ENCODE measurements at places on chromosomes 4 and X.

DNA sequence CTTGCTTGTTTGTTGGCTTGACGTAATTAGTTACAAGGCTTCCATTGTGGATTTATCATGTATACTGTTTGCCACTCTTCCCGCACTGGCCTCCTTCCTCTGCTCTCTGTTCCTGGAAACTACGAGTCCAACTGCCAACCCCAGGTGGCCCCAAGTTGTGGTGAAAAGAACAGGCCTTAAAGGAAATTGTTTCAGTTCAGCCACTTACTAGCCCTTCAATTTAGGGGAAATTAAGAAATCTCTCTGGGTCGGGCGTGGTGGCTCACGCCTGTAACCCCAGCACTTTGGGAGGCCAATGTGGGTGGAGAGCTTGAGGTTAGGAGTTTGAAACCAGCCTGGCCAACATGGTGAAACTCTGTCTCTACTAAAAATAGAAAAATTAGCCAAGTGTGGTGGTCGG is 28.0 kb downstream of the RBM47 start:
- DNase-seq, result no peak

DNA sequence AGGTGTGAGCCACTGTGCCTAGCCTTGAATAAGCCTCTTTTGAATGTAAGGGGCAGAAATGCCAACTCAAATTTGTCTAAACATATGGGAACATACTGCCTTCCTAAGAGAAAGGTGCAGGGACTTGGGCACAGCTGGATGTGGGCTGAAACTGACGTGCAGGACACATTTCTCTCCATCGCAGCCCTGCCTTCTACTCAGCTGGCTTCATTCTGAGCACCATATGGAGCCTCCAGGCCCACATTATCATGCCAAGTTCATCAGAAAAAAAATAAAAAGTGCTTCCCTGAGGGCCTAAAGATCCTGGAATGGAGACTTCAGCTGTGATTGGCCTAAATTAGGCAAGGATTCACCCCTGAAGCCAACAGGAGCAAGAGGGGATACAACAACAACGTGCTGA is 386.2 kb downstream of the RAB28 start:
- DNase-seq, result no peak

DNA sequence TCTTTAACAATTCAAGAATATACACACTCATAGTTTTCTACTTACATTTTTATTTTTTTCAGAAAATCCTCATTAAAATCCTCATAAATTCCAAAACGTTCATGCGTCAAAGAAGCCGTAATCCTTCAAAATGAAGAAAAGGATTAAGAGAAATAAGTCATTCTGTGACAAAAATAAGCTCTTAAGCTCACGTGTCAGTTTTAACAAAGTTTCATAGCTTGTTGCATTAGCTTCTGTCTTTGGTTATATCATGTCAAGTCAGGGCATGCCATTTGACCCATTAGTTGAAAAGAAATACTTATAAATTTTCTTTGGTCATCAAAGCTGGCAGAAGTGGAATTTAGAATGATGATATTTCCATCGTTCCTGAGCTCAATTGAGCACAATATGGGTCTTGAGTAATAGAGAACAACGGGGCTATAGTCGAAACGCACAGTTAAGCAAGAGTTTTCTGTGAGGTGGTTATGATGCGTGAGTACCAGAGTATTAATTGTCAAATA is 185.2 kb upstream of the CTSO start:
- no peak for DNase-seq

DNA sequence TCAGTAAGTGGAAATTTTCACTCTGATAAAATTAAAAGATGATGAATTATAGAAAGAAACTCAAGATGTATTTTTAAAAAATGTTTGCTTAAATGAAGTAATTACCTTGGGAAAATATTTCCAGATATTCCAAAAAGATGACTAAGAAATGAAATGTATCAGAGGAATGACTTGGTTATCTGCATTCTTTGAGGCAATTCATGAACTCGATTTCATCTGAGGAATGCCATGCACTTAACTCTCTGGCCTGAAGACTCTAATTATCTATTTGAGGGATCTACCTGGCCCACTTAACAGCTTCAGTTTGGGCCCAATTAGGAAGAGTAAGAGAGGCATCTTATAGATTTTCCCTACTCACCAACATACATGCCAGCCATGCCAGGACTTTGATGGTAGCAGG is 182.3 kb downstream of the INPP4B start:
- DNase-seq, result no peak

DNA sequence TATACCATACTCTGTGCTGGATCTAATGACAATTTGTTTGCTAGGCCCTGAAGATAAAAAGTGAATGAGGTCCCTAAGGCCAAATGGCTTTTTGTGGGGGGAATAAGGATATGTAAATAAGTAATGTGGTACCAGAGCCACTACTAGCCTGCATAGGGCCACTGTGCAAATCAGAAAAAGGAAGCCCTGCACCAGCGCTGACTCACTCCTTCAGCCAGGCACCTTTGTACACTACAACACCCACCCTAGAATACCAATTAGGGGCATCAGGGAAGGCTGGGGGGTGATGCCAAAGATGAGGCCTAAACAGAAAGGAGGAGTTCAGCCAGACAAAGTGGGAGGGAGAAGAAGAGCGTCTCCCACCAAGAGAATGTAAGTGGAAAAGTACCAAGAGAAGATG is 122.2 kb downstream of the CAMK2D start:
- no peak for DNase-seq

DNA sequence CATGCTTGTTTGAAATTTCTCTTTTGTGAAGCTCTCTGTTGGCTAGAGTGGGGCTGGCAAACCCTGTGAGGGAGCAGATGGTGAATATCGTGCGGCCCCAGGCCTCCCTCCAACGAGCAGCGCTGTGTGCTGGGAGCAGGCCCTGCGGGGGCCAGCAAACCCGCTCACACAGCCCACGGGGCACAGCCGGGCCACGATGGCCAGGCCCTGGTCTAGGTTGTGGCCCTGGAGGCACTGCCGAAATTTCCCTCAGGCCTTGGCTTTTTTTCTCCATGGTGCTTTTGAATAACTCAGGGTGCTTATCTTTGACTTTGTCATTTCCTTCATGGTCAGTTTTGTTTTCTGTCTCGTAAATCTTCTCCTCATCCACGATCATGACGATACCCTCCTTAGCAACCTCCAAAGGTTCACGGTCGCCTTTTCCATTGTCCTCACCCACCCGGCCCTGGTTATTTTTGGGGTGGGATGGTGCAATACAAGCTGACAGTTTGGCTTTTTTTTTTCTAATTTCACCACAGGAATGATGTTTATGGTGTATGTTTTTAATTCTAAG is 20.7 kb downstream of the PCGF3 start:
- no peak for DNase-seq

DNA sequence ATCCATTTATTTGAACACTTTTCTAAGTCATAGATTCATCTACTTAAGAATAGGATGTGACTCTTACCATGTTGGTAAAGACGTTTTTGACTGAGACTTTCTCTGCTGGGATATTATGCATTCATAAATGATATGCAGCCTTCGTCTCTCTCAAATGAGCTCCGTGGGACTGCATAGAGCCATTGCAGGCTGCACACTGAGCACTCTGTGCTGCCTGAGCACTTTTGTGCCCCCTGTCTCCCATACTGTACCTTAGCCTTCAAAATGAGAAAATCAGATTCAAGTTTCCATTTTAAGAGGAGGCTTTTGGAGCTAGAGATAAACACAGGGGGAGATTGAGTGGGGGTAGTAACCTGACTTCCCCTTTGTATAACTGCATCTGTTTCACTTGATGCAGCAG is 433.6 kb downstream of the ZIC3 start:
- DNase-seq, result no peak

GRCh38 chrX:87489071-87489470 is 28.5 kb upstream of the KLHL4 start:
- no peak for DNase-seq

- no peak for DNase-seq
Measured at GRCh38 chrX:103099691-103100090, 6.7 kb upstream of the NXF3 start.

GRCh38 chr4:3218824-3219760 is 29.9 kb upstream of the MSANTD1 start:
- DNase-seq, result no peak

DNA sequence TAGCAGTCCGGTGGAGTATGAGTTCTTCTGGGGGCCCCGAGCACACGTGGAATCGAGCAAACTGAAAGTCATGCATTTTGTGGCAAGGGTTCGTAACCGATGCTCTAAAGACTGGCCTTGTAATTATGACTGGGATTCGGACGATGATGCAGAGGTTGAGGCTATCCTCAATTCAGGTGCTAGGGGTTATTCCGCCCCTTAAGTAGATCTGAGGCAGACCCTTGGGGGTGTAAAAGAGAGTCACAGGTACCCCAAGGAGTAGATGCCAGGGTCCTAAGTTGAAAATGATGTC is 852 bp downstream of the MAGEH1 start:
- DNase-seq, result no peak

DNA sequence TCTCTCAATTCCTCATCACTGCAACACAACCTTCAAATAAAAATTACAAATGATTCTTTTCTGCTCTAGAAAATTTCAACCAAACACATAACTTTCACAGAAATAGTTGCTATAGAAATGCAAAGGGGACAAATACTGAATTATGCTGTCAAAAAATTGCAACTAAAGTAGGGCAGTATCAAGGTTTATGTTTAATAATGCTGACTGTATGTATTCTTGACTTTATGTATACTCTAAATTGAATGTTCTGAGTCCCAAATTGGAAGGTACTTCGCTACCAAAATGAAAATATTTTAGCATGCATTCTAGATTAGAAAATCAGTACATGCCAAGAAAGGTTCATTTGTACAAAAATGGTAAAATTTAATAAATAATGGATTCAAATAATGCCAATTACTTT is 237.3 kb upstream of the TET2 start:
- DNase-seq, result no peak

- DNase-seq, result no peak
Measured at GRCh38 chrX:13685126-13685763, 3.7 kb upstream of the RAB9A start.
